ENCODE measurements at places on chromosomes 5 and 9.

DNA sequence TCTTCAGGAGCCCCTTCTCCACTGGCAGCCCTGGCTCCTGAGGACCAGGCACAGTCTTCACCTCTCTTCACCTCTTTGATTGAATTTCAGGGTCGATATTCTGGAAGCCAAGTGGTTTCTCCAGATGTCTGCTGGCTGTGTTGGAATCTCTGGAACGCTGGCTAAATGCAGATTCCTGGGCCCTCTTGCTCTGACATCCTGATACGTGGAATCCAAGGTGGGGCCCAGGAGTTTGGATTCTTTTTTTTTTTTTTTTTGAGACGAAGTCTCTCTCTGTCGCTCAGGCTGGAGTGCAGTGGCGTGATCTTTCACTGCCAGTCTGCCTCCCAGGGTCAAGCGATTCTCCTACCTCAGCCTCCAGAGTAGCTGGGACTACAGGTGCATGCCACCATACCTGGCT is 26.8 kb upstream of the IER5L start:
- DNase-seq, result no peak

DNA sequence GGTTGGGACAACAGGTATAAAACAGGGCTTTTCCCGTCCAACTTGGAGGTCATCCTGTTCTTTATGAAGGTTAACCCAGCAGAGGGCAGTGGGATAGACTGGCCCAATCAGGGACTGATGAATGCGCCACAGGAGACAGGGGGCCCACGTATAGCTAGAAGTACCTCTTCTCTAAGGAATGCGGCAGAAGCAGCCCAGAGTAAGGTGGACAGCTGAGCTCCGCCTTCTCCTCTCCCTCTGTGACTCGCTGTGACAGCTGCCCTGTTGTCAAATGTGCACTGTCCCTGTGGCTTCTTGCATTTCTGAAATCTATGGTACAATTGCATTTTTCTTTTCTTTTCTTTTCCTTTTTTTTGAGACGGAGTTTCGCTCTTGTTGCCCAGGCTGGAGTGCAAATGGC is 306.6 kb downstream of the FBXL7 start:
- no peak for DNase-seq

DNA sequence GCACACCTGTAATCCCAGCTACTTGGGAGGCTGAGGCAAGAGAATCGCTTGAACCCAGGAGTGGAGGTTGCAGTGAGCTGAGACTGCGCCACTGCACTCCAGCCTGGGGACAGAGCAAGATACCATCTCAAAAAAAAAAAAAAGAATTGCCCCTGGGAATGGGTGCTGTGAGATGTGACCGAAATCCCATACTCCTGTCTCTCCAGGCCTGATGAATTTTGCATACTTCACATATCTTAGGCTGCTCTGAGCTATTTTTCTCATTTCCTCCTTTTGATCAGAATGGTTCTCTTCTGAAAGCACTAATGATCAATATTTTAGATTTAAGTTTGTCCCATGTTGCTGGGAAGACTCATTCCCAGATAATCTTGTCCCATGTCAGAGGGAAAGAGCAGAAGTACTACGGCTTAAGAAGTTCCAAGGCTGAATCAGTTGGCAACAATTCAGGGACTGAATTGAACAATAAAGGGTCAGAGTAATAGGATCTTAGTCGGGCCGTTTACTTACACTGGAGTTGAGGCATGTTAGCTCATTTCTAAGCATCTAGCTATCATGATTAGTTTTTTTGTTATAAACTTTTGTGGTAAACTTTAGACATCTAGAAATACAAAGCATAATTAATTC is 44.2 kb upstream of the TENT2 start:
- peak; percentile 64 for DNase-seq

DNA sequence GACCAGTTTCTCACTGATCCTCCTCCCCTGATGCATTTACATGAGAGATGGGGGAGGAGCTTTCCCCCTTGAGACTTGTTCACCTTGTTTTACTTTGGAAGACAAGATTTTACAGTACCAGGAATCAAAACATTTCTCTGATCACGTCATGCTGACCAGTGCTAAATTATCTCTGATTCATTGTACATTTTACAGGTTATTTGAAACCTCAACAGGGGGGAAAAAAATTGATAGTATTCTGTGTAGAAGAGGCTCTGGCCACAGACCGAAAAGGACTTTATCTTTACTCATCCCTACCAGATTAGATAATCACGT is 133.9 kb downstream of the GRIA1 start:
- peak; percentile 7 for DNase-seq

Data from fibroblast of mammary gland (primary cell).